Bronchial smooth muscle cell (primary cell): ENCODE measurements at places on chromosomes 7 and 10. TPM values are rescaled to one million over a fixed set of nuclear protein-coding genes. Genes with fewer than 3 reads are reported as not detected.

The AOC1 gene
- total RNA-seq = not detected in 2 replicates

The EXOC4 gene
- 126 and 169 TPM in 2 replicates for total RNA-seq

The SERPINE1 gene
- 26.5 and 37.9 TPM in 2 replicates for total RNA-seq

The ANKRD2 gene
- 0.16 and 4.9 TPM in 2 replicates for total RNA-seq

The HYAL4 gene
- not detected in 2 replicates for total RNA-seq

The GNG11 gene
- 11.2 and 34.5 TPM in 2 replicates for total RNA-seq

The MET gene
- 13.1 and 20.2 TPM in 2 replicates for total RNA-seq

The CALHM1 gene
- not detected in 2 replicates for total RNA-seq

The PTF1A gene
- total RNA-seq = not detected in 2 replicates

The NUTM2D gene
- 1.6 and 2.0 TPM in 2 replicates for total RNA-seq

The TAS2R40 gene
- not detected in 2 replicates for total RNA-seq

The CCDC3 gene
- 0.16 and 0.17 TPM in 2 replicates for total RNA-seq

The FKBP6 gene
- not detected in 2 replicates for total RNA-seq

The CNTNAP2 gene
- total RNA-seq = not detected in 2 replicates

The GBX1 gene
- total RNA-seq = not detected in 2 replicates

The PRR15 gene
- total RNA-seq = 0.16 TPM in 1 of 2 replicates, not detected in the other

The EPHB6 gene
- under 0.01 and 1.2 TPM in 2 replicates for total RNA-seq

The NODAL gene
- total RNA-seq = not detected in 2 replicates

The KIFBP gene
- total RNA-seq = 15.0 and 21.6 TPM in 2 replicates

The CUEDC2 gene
- total RNA-seq = 33.1 and 47.0 TPM in 2 replicates

The NME8 gene
- total RNA-seq = not detected in 2 replicates

The PHKG1 gene
- 0.47 and 1.0 TPM in 2 replicates for total RNA-seq
